Heart right ventricle (tissue), 16 donors: ENCODE measurements at places on chromosomes 2 and 18.

DNA sequence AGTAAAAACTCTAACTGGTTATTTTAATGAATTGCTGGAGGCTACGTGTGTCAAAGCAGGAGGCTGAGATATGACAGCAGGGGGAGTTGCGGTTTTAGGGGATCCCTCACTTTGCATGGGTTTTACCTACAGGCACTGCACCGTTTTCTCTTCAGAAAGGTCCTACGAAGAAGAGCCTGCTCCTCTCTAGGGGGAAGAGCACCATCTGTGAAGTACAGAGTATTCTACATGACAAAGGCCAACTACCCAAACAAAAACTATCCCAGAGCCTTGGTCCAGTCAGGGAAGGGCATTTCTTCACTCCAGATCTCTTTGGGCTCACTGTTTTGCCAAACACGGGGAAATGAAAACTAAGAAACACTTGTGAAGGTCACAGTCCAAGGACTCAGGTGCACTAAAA lies 696.7 kb upstream of the SOX11 start:
- DNase-seq: no peak

DNA sequence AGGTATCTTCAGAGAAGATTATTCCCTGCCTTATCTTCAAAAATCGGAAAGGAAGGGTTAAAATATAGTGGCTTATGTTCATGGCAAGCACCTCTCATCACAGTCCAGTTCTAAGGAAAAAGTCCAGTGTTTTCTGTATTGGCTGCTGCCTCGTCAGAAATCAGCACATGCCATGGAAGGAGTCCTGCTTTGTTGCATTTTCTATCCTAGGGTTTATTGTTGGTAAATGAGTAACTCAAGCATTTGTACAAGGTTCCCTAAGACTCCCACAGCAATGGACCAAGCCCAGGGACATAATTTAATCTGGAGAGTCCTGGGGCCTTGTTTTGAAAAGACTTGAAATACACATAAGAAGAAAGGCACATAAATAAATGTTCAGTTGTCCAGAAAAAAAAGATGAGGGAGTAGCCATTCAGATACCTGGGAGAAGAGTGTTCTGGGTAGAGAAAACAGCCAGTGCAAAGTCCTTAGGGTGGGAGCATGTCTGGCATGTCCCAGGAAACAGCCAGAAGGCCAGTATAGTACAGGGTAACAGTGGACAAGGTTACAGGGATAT lies 26.4 kb downstream of the NBEAL1 start:
- DNase-seq: no peak

- DNase-seq: no peak
Observed at GRCh38 chr2:62199392-62200125, 3.6 kb downstream of the B3GNT2 start.

DNA sequence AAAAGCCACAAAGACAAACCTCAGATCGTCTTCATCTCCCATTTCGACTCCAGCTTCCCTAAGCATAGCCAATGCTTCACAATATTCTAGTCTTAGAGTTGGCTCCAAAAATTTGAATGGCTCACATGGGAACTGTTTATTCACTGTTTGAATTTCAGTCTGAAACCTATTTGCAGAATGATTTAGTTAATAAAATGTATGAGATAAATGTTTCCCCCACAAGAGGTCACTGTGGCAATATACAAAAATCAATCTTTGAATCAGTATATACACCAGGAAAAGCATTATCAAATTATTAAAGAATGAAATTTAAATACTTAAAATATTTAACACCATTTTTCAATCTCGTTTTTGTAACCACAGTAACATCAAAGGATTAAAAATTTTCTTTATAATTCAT lies 40.0 kb upstream of the MCM6 start:
- DNase-seq: no peak

DNA sequence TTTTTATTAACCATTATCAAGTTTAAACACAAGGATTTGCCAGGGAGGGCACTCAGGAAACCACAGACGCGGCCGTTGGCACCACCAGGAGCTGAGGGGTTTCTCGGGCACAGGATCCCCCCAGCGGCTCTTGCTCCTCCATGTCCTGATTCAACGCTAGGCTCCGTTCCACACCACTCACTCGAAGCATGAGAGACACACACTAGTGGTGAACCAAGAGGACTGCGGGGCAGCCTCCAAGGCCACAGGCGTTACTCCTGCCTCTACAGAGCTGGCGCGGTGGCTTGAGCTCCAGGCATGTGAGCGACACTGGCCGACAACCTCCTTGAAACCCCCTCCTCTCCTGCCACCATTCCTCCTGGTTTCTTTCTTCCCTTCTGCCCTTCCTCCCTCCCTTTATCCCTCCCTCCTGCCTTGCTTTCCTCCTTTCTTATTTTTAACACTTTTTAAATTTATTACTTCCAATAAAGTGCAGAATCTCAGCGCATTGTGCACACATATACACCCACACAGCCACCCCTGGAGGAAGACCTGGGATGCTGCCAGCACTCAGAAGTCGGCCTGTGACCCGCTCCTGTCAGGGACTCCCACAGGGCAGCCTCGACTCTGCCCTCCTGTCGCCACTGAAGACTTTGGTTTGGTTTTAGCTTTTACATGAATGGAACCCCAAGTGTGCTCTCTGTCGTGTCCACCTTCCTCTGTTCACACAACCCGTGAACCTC lies 21.7 kb downstream of the COX7A2L start:
- DNase-seq: no peak

- DNase-seq: no peak
Observed at GRCh38 chr18:52682260-52682659, 342.3 kb downstream of the DCC start.

DNA sequence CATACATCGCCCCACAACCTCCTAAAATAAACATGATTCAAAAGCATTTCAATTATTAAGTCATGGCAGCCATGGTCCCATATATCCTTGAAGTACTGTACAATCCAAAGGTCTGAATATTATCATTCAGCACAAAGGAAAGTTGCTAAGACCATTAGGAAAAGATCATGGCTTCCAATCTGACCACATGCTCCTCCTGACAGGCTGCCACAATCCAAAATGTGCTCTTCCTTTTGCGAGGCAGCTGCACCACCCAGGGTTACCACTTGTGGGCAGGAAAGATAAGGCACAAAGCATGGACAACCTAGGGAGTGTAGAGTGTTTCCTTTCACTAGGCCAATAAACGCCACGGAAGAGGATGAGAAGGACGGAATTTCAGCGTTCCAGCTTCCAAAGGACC lies 5.4 kb downstream of the BOLA3 start:
- no peak for DNase-seq

DNA sequence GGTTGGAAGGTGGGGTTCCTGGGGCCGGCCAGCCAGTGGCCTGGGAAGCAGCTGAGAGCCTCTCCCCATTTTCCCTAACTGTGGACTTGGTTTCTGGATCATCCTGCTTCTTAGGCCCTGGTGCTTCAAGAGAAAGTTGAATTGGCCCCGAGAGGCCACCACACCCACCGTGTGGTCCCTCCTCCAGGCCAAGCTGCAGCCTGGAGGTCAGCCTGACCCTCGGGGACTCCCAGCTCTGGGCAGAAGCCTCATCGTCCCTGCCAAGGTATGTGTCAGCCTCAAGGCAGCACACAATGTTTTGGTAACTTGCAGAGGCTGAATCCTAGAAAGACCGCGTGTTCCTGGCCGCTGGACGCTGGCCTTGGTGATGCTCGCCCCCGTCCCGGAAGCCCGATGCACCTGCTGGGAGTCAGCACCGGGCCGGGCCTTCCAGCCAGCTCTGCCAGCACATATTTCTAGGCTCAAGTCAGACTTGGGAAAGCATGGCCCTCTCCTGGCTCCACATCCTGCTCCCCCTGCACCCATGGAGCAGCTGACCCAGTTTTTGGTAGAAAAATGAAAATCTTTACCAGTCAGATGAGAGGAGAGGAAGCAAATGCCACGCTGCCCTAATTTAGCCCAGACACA lies 72.6 kb downstream of the ACTR2 start:
- DNase-seq: peak; percentile 72

DNA sequence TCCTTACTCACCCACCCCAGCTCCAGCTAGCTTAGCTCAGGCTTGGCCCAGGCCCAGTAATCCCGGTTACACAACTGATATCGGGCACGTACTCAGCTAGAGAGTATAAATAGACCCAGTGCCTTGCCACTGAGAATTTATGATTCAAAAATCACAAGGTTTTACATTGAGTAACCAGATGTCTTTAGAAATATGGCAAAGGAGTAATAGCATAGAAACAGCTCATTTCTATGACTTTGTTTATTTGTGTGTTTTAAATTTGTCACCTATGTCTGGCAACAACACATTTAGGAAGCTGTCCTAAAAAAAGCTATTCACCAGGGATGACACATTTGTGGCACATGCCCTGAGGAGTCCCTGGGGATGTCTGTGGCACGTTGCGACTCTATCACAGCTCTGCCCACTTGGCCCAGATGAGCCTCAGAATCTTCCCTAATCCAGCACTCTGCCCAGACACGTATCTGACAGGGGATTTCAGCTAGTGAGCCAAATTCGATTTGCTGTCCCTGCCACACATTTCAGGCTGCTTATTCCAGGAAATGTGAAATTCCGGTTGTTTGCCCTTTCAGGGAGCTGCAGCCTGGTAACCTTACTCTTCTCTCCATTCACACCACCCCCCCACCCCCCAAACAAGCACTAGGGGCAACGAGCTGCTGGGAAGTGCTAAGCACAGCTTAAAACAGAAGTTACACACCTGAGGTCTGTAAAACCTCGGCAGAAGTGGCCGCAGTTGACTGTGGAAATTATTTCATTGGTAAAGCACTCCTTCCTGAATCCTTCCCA lies 85.4 kb upstream of the ZCCHC2 start:
- DNase-seq: peak; percentile 87

DNA sequence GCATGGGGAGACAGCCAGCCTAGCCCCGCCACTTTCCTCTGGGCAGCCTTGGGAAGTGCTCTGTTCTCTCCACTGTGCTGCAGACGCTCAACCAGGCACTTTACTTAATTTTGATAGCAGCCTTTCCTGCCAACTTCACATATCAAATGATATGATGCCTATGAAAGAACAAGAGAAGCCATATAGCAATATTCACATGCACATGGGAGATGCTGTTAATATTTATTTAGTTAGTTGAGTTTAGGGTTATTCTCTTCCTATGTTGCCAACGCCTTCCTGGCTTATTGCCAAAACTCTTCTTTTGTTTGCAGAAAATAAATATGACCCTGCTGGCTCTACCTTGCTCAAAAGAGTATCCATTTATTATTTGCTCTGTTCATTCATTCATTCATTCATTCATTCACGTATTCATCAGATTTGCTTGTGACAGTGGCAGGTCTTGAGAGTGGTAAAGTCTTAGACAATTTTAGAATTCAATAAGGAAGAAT lies 99.3 kb downstream of the GATA6 start:
- no peak for DNase-seq
